Stimulated activated naive CD4-positive, alpha-beta T cell (primary cell): ENCODE measurements at places on chromosomes 4 and X.

DNA sequence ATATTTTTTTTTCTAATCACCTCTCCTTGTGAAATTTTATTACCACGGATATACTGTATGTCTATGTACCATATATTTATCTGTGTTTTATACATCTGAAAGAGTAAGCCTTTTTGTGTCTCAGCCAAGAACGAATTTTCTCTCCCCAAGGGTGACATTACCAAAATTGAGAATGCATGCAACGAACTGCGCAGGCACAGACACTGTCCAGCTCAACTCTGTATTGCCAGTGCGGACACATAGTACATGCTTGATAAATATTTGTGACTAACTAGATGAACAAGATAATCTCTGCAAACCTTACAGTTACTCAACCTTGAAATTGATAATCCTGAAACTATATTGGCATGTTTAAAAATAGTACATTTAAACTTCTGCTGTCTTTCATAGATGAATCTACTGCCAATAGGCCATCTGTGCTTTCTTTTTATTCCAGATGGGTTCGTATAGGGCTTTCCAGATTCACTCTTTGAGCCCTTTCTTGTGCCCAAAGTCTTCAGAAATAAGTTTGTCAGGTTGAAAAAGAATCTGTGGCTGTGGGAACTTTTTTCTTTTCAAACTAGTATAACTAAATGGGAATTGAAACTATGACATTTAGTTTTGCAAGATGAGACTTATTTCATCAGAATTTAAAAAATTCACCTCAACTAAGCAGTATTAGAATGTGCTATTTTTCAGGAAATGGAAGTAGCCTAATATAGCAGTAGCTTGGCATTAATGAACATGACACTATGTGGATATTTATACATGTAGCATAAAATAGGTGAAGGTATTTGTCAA is 38.9 kb downstream of the DTHD1 start:
- DNase-seq = no peak

DNA sequence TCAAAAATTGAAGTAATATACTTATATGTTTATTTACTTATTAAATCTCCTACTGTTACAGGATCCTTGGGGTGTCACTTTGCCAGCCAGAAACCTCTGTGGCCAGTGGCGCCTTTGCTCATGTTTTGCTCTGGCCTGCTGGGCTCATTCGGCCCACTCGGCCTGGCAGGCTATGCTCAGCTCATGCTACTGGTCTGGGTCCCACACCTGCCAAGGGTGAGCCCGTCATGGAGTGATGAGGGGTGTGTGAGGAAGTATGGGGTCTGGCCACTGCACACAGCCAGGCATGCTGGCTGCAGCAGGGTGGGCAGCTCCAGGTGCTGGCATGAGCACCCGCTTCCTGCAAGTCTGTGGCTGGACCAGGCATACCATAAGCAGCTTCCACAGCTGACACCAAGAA is 25.1 kb downstream of the ADH7 start:
- DNase-seq = no peak

DNA sequence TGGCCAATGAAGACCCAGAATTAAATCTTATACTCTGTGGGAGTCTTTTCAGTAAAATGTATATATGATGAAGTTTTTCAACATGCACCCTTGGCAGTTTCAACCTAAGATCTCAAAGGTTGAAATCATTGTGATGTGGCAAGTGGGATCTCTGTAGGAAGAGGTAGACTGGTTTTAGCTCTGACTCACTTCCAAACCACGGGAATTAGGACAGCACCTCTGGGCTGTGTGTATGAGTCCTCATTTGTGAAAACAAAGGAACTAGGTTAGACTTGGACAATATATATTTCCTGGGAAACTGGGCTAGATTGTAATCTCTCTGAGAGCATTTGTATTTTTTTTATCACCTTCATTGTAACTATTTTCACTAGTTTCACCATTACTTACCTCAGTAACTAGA is 333.0 kb downstream of the ADGRL3 start:
- no peak for DNase-seq

DNA sequence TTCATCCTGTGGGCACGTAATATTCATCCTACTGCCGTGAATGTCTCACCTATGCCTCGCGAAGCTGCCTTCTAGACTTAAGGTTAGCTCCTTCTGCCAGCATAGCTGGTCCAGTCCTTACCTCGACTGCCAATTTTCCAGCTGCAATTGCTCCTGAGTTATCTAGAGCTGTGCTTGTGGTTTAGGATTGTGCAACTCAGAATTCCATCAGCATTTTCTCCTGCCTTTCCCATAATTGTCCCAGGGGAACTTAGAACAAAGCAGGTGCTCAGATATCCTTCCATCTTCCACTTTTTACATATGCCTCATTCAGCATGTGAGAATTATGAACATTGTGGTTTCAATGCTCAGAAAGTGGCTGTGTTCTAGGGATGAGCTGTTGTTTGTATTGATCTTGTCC is 131.4 kb upstream of the ADGRL3 start:
- no peak for DNase-seq

DNA sequence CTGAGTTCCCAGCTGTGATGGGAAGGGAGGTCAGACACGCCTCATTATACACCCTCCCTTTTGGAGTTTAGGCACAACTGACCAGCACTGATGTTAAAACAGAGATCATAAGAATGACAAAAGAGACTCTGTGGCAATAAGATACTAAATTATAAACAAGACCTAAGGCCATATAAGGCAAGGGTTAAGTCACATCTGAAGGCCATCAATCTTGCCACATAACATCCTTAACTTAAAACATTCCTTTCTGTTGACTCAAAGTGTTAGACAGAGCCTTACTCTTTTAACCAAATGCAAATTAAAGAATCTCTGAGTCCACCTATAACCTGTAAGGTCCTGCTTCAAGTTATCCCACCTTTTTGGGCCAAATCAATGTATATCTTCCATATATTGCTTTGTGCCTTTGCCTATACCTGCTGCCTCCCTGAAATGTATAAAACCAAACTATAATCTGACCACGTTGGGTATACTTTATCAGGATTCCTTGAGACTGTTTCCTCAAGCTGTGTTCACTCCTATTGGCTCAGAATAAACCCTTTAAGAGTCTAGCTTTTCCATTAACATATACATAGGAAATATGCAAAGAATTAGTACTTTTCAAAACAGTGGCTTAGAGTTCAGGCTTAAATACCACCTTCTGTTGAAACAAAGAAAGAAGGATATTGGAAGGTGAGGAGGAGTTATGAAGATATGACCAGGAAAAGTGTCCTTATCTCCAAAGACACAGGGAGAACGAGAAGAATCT is 214.4 kb upstream of the PPP1R2C start:
- DNase-seq = no peak

- DNase-seq = no peak
These were observed 36.7 kb upstream of the FBXW7 start for GRCh38 chr4:152572417-152573086.

GRCh38 chr4:183106839-183107238 is 7.8 kb downstream of the WWC2 start:
- DNase-seq = no peak

DNA sequence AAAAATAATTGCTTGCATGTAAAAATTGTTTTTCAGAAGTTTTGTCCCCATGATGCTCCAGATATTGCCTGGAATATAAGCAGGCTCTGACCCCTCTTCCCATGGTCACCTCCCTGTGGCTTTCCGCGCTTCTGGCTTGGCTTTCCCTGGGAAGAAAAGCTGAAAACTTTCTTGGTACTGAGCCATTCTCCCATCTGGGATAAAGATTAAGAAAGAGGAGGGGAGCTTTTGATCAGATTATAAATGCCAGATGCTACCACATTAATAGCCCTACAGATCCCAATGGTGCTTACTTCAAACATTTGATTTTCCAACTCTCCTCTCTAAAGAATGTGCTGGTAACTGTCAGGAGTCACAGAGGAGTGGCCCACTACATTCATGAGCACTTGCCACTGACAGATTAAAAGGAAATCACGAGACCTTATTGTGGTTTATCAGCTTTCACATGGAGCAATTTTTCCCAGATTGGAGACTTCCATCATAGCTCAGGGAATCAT is 54.4 kb upstream of the GAB1 start:
- DNase-seq = no peak

- DNase-seq = no peak
These were observed 667.7 kb upstream of the IGFBP7 start for GRCh38 chr4:57777876-57778275.

GRCh38 chr4:53633608-53634007 is 42.3 kb upstream of the LNX1 start:
- DNase-seq = no peak

- DNase-seq = no peak
These were observed 23.9 kb downstream of the ACSL4 start for GRCh38 chrX:109709129-109709631.

DNA sequence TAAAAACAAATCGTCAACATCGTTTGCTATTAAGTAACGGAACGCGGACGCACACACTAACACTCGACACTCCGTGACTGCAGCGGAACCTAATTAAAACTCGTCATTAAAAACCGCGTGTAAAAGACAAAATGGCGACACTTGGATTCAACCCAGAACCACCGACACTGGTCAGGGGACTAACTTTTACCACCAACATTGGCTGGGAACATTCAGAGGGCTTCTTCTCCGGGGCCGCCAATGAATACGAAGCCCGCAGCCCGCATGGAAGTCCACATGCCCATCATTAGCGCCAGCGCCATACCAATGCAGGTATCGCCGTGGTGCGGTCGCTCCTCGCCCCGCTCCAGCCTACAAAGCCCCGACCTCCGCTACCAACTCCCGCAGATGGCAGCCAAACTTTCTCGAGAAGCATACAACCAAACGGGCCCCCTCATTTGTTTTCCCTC is 498 bp downstream of the RBMX start:
- peak; percentile 43 for DNase-seq

- DNase-seq = no peak
These were observed 95.7 kb downstream of the PWWP3B start for GRCh38 chrX:106263817-106264216.

- no peak for DNase-seq
These were observed 232.3 kb upstream of the NEIL3 start for GRCh38 chr4:177077095-177077971.

DNA sequence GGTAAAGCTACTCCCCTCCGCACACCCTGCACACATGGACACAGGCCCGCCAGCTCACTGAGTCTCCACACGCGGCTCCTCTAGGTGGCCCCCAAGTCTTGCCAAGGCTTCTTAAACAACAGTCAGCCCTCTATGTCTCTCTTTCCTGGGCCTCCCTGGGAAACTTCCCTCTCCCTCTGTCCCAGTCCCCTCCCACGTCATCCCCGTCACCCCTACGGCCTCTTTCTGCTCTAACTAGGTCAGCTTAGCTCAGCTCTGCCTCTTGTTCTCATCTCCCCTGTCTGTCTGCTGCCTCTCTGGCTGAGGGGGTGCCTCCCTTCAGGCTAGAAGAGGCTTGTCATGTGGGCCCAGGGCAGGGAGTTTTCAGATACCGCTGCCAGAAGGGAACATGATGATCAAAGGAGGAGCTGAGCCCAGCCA is 38.8 kb downstream of the SEPTIN6 start:
- DNase-seq = peak; percentile 22

DNA sequence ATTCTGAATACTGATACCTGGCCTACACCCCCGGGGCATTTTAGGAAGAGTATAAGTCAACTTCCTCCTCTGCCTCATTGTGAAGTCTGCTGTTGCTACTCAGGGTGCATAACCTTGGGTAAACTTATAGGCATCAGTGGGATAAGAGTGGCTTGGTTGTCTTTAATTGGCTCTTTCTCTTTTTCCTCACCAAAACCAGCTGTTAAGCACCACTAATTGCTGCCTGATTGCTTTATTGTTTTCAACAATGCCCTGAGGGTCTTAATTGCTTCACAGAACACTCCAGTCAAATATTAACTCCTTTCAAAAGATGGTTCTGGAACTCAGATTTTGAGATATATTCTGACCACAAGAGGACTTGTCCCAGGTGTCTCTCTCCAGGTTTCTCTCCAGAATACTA is 337.0 kb upstream of the MAGEB16 start:
- DNase-seq = no peak

DNA sequence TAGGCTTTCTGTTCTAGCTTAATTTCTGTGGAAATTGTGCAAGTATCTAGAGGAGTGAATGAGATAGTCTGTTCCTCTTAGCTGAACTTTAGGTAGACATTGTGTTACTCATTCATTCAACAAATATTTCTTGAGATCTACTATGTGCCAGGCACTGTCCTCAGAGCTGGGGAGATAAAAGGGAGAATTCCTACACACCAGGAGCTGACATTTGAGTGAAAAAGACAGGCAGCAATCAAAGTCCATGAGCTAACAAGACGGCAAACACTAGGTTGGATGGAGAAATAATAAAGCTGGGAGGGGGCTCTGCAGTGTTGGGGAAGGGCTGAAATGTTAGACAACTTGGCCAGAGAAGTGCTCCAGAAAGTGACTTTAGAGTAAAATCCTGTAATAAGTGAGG is 80.1 kb downstream of the MED28 start:
- no peak for DNase-seq

- no peak for DNase-seq
These were observed 21.3 kb downstream of the IQCM start for GRCh38 chr4:149794352-149794751.

GRCh38 chrX:47936224-47936939 is 67.4 kb downstream of the ZNF182 start:
- no peak for DNase-seq

- no peak for DNase-seq
These were observed 69.2 kb downstream of the HAUS3 start for GRCh38 chr4:2172627-2173231.

DNA sequence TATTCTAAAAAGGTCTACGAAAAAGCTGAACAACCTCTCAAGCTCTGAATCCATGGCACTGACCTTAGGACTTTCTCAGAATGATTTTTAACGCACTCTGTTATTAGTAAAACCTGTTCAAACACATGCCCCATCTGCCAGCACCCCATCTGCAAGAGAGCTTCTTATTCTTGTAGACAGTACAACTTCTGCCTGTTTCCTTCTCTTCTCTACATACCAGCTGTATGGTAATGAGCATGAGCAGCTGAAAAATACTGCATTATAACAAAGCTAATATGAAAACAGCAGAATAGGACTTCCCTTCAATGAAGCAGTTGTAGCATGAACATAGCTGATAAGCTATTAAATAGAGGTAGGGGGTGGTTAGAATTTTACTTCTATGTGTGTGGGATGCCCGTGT is 167.9 kb downstream of the FBXW7 start:
- no peak for DNase-seq

GRCh38 chr4:133775881-133776280 is 425.7 kb downstream of the PABPC4L start:
- DNase-seq = no peak

DNA sequence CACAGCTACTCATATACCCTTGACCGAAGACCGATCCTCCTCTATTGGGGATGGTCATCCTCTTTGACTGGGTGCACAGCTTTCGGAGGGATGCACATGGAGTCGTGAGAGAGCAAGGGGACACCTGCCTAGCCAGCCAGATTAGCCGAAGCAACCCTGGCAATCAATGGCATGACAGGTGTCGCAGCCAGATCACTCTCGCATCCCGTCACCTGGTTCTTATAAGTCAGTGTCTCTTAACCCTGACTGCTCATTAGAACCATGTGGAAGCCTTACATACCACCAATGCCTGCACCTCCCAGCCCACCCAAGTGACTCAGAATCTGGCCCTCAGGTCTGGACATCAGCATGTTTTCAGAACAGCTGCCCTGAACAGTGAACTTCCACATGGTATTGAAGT is 249.7 kb downstream of the EVC2 start:
- no peak for DNase-seq
